ENCODE measurements at places on chromosomes 1 and 21. TPM values are rescaled to one million over a fixed set of nuclear protein-coding genes. Genes with fewer than 3 reads are reported as not detected.

DNA sequence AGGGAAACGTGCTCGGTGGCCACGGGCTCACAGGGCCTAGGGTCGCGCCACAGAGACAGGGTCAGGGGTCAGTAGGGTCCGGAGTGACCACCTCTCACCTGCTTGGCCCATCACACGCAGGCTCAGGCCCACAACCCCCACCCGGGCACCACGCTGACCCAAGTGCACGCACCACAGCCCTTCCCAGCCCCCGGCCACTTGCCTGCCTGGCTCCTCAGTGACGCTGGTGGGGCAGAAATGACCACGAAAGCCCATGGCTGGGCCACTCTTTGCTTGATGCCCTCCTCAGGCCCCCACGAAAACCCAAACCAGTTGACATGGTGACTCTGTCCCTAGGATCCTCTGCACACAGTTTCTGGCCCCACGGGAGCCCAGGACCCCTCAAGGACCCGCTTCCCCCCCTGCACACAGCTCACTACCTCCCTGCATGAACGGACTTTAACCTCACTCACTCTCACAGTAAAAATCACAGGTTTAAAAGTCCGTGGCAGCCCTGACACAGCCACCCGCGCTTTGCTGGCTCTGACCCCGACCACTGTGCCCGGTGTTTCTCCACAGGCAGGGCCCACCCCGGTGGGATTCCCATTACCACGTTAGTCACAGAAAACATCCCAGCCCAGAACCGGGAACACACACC lies 20.7 kb downstream of the NADK start:
- DNase-seq: no peak

DNA sequence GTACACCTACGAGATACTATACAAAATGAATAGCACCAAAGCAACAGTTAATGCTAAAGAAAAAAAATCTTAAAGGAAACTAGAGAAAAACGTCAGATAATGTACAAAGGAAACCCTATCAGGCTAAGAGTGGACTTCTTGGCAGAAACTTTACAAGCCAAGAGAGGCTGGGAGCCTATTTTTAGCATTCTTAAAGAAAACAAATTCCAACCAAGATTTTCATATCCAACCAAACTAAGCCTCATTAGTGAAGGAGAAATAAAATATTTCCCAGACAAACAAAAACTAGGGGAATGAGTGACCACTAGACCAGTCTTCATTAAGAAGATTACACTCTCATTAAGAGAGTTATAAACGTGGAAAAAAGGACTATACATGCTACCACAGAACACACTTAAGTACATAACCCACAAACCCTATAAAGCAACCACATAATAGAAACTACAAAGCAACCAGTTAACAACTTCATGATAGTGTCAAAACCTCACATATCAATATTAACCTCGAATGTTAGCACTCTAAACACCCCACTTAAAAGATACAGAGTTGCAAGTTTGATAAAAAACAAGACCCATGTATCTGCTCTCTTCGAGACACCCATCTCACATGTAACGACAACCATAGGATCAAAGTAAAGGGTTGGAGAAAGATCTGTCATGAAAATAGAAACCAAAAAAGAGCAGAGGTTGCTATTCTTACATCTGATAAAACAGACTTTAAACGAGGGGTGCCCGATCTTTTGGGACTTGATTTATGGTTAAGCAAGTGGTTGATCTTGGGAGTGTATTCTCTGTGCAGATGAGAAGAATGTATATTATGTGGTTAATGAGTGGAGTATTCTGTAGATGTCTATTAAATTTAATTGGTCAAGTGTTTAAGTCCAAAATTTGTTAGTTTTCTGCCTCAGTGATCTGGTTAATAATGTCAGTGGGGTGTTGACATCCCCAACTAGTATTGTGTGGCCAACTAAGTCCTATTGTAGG lies 1301.4 kb downstream of the PLA2G4A start:
- DNase-seq: no peak

GRCh38 chr21:36145259-36145658 lies 10.4 kb downstream of the CBR3 start:
- no peak for DNase-seq

DNA sequence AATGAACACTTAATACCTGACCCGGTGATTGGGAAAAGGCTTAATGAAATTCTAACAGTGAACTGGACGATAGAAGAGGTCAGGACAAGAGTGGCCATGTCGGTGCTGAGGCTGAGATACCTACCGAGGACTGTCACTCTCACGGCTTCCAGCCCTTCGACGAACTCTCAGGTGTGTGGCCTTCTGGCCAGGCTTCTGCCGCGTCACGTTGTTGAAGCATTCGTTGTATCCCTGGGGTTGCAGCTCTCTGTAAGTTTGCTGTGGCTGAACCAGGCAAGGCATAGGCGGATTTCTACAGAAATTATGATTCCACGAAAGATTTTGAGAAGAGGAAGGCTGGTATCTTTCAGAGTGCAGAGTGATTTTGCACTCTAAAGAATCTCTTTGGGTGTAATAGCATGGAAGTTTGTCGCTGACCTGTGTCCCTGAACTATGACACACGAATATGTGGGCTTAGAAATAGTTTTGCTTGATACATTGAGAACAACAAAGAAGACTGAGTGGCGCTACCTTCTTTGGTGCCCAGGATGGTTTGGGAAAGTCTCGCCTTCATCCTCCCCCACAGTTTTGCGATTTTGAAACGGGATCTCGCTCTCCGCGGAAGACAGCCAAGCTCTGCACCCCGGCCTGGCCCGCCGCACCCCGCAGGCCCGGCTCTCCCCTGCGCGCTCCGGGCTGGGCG lies 403 bp upstream of the EPHX4 start:
- no peak for DNase-seq

- DNase-seq: no peak
Observed at GRCh38 chr1:181222972-181223505, 134.5 kb downstream of the IER5 start.

DNA sequence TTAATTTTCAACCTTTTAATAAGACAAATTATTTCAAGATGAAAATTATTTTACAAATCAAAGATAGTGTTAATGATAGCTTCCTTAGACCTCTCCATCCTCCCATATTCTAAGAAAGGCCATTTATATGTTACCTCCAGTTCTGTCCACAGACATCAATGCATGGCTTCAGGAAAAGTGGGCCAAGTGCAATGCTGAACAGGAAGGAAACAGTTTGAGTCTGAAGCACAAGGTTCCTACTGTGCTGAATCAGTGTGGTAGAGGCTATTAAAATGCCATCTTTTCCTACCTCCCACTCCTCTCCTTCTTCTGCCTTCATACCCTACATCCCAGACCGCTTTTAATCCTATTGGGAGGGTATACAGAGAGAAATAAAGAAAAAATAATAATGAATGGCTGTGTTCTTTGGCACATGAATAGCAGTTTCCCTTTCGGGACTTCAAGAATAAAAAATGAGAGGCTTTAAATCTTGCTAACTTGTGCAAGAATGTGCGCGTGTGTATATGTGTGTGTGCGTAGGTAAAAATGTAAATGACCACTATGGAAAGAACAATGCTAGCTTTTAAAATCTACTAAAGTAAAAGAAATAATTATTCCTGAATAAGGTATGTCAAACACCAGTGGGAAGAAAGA lies 62.6 kb upstream of the C1orf105 start:
- DNase-seq: no peak

DNA sequence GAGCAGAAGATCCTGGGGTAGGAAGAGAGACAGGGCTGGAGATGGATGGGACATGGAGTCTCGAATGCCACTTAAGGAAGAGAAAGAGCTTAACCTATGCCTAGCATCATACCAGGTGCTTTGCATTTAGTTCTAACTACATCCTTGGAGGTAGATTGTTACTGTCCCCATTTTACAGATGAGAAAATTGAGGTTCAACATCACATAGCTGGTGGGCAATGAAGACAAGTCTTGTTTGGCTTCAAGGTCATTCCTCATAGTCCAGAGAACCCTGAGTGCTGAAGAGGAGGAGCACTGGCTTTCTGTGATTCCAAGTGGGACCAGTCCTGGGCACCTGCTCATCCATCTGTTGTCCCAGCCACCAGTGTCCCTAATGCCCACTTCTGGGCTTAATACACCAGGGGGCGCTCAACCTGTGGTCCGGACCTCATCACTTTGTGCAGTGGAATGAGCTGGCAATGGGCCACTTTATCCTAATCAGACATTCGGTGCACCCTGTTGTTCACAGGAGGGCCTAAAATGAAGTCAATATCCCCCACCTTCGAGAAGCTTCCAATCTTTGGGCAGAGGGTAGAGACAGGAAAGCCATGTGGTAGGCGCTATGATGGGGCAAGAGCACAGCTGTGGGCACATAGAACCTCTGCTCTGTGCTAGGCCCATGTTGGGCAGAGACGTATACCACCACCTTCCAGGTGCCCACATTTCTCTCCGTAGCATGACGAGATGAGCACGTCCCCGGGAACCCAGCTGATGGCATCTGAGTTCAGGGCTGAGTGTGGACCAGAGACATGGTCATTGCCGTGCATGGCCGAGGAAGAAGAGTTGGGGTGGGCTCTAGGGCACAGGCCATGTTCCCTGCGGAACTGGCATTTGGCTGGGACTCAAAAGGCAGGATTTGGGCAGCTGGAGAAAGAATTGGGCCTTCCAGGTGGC lies 9.2 kb downstream of the RPS6KA1 start:
- DNase-seq: no peak

- no peak for DNase-seq
Observed at GRCh38 chr1:33221385-33221758, 34.9 kb upstream of the ZNF362 start.

DNA sequence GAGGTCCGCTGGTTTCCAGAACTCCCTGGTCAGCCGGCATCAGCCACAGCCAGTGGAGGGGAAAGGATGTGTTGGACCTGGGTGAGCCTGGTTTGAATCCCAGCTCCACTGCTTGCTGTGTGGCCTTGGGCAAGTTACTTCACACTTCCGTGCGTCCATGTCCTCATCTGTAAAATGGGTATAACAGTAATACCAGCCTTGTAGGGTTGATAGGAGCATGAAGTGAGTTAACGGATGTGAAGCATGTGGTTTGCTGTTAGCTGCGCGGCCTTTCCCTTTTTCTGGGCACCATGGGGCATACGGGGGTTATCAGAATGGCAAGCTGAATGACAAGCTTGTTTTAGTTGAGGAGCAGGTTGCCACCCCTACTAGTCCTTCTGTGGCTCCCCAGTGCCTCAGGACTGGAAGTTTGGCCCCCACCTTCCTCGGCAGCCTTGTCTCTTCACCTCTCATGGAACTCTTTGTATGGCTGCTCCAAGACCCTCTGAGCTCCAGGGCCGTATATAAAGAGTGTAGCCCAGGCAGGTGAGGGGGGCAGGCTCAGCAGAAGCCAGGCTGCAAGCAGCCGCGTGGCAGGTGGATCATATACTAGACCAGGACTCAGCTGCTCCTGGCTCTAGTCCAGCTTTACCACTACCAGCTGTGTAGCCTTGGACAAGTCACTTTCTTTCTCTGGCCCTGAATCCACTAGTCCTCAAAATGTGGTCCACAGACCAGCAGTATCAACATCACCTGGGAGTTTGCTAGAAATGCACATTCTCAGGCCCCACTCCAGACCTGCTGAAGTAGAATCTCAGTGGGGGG lies 95.4 kb downstream of the LACTBL1 start:
- no peak for DNase-seq

DNA sequence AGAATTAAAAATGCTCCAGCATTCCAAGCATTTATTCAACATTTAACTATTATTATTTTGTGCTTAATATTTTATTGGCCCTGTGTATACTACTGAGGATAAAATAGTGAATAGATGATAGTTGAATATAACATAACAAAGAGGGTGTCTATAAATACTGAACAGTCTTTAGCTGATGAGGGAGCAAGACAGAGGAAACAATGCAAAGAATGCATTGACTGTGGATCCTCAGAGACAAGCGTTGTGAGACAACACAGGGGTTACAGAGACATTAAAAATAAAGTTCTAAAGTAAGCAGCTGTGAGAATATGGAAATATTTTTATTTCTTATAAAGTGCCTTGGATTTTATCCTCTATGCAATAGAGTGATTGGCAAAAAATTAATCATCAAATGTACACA lies 1133.1 kb downstream of the PLA2G4A start:
- no peak for DNase-seq

GRCh38 chr21:44298301-44298700 lies 1.6 kb upstream of the PFKL start:
- DNase-seq: no peak

DNA sequence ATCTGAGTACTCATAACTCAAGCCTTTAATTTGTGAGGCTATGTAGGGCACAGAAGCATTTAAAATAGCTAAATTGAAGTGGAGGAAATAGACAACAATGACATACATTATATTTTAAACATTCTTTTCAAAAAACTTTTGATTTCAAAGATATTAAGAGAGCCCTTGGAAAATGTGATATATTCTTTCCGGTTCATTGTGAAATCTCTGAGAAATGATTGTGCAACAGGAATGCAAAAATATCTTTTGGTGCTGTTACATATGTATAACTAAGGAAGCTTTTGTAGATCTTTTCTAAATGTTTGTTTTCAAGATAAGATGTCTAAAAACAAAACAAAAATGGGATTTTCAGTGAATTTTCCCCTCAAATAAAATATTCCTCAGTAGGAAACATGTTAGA lies 185.2 kb downstream of the LEPR start:
- no peak for DNase-seq

- no peak for DNase-seq
Observed at GRCh38 chr1:87829360-87829759, 500.7 kb downstream of the LMO4 start.

- no peak for DNase-seq
Observed at GRCh38 chr1:221468546-221468945, 273.3 kb downstream of the DUSP10 start.

DNA sequence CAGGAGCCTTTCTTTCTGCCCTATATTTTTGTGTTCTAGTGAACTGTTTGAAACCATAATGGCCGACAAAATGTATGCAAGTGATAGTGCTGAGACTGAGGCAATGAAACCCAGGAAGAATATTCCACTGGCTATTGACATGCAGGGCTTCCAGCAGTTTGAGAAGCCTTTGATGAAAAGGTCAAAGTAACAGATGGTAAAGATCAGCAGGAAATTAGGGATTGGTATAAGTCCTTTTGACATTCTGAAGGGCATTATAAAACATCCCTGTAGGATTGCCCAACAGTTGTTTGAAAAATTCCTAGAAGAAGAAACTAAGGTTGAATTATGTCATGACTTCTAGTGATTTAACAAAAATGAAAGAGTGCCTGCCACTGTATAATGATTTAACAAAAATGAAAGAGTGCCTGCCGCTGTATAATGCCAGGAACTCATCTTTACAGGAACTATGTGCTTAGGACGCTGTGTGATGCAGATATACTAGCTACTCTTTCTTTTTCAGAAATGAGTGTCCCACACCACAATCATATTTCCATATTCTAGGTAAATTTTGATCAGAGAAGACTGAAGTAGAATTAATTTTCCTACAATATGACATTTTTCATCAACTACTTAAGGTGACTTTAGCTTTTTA lies 283.9 kb upstream of the ST6GALNAC5 start:
- DNase-seq: no peak

GRCh38 chr1:156591432-156592157 lies at the start of gene NAXE:
Gene NAXE, plus strand, starts transcription at chr1:156591776. Its CDS starts 29 bp downstream, at chr1:156591805.
- DNase-seq: peak; percentile 89

GRCh38 chr1:17802164-17802563 lies 47.0 kb downstream of the ACTL8 start:
- DNase-seq: no peak

GRCh38 chr1:185990565-185990964 lies 256.4 kb downstream of the HMCN1 start:
- DNase-seq: no peak

The SPRR2E gene
- total RNA-seq: not detected

The TMCO1 gene
- 78.6 TPM for total RNA-seq

The HSPA6 gene
- 10.9 TPM for total RNA-seq

The SSU72 gene
- 125 TPM for total RNA-seq

The ACTA1 gene
- not detected for total RNA-seq

The HOOK1 gene
- 18.5 TPM for total RNA-seq

The KCNC4 gene
- 11.1 TPM for total RNA-seq

The NID1 gene
- total RNA-seq: 60.5 TPM

The SYNC gene
- 16.9 TPM for total RNA-seq

The NUDT4B gene
- total RNA-seq: 1.8 TPM

The FNDC5 gene
- total RNA-seq: 1.5 TPM
